NCI-H2171 (cell line): ENCODE measurements at places on chromosomes 2 and 18.

DNA sequence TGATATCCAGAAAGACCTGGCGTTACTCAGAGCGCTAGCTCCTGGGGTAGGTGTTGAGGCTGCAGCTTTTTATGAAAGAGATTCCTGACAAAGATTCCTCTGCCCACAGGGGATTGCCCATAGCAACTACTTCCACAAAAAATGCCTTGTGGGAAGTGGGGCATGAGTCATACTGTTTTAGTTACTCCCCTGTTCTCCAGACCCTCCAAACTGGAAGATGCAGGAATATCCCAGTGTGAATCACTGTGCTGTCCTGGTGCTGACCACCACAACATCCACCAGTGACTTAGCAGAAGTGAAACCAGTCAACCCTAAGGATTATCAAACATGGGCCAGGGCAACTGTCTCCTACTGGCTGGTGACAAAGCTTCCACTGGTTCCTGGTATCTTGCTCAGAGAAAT, 61.8 kb downstream of the CDH2 start:
- DNase-seq: no peak

- DNase-seq: no peak
These were observed 66.2 kb downstream of the STAT1 start for GRCh38 chr2:190947711-190948251.

GRCh38 chr2:102061286-102061699, 69.5 kb downstream of the IL1R2 start:
- no peak for DNase-seq

GRCh38 chr18:39037925-39038324, 1472.3 kb upstream of the CELF4 start:
- no peak for DNase-seq

DNA sequence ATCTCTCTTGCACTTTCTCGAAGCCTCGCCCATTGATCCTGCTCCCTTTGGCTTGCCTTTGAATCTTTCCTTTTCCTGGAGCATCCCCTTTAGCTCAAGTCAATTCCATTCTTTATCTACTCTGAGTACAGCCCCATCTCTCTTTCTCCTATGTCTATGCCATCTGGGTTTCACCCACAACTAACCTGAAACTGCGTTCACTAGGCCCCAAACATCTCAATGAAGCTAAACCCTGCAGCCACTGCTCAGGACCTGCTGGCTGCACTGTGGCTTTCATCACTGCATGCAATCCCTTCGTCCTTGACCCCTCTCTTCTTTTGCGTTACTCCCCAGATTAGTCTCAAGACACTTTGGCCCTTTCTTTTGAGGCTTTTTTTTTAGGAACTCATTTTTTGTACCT, 81.6 kb upstream of the CYRIA start:
- DNase-seq: no peak

- DNase-seq: no peak
These were observed 83.0 kb downstream of the STPG4 start for GRCh38 chr2:47072018-47072691.

GRCh38 chr2:10908195-10908594, 3.5 kb upstream of the KCNF1 start:
- DNase-seq: no peak

DNA sequence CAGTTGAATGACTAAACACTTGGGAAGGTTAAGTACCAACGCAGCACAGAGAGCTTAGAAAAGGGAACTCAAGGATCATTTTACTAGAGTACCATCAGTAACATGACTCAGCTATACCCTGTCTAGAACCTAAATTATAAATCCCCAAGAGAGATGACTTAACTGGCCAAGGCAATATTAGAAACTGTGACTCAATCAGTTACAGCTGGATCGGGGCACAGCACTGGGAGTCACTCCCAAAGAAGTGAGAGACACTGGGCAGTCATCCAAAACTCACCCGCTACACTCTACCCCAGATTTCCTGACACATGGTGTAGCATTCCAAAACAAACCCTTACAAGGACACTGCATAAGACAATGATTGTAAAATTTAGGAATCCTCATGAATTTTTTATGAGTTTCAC, 17.7 kb downstream of the IWS1 start:
- peak; percentile 69 for DNase-seq

- DNase-seq: peak; percentile 59
These were observed 102.1 kb downstream of the ATAD2B start for GRCh38 chr2:23824777-23825212.

DNA sequence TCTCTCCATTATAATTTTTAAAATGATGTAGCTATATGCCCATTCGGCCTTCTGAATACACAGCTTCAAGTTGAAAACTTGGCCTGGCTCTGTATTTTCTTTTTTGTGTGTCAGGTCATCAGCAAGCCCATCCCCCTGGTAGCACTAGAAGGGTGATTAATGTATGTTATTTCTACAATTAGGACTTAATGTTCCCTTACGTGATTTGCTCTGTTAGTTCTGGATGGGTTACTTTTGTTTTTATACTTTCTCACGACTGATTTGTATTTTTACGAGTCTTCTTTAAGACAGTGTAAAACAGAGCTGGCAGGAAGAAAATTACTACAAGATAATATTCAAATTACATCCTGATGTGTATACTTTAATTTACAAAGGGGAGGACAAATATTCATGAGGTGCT, 88.4 kb upstream of the RGPD4 start:
- no peak for DNase-seq

DNA sequence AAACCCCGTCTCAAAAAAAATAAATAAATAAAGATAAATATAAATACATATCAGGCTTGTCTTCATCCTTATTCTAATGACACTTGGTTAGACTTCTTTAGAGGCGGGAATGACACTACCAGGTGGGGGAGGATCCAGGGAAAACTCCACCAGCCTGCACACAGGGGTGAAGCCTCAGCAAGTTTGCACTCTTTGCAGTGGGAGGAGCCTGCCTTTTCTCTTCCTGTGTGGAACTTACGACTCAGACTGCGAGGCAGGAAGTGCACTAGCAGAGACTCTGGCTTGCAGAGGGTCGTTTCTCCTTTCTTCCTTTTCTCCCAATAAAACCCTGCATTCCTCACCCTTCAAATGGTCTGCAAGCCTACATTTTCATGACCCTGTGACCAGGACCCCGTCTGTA, 153.6 kb upstream of the CBLN2 start:
- no peak for DNase-seq

DNA sequence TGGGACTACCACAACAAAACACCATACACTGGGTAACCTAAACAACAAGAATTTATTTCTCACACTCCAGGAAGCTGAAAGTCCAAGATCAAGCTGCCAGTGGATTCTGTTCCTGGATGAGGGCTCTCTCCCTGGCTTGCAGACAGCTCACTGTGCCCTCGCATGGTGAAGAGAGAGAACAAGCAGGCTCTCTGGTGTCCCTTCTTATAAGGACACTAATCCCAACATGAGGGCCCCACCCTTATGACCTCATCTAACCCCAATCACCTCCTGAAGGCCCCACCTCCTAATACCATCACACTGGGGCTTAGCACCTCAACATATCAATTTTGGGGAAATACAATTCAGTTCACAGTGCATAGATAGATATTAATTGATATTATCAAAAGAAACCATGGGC, 83.5 kb downstream of the BIN1 start:
- no peak for DNase-seq

DNA sequence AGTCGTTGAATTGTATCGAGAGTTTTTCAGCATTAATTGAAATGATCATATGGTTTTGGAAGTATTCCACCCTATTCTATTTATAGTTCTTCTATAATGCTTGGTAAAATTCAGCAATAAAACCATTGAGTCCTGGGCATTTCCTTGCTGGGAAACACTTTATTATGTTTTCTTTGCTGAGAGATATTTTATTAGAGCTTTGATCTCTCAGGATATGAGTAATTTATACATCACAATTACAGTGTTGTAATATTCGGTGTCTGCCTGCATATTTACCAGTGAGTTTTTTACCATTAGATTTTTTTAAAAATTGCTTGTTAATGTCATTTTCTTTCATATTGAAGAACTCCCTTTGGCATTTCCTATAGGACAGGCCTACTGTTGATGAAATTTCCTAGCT, 402.7 kb upstream of the FSIP2 start:
- no peak for DNase-seq

GRCh38 chr2:28406276-28407096, 13.8 kb downstream of the FOSL2 start:
- no peak for DNase-seq

DNA sequence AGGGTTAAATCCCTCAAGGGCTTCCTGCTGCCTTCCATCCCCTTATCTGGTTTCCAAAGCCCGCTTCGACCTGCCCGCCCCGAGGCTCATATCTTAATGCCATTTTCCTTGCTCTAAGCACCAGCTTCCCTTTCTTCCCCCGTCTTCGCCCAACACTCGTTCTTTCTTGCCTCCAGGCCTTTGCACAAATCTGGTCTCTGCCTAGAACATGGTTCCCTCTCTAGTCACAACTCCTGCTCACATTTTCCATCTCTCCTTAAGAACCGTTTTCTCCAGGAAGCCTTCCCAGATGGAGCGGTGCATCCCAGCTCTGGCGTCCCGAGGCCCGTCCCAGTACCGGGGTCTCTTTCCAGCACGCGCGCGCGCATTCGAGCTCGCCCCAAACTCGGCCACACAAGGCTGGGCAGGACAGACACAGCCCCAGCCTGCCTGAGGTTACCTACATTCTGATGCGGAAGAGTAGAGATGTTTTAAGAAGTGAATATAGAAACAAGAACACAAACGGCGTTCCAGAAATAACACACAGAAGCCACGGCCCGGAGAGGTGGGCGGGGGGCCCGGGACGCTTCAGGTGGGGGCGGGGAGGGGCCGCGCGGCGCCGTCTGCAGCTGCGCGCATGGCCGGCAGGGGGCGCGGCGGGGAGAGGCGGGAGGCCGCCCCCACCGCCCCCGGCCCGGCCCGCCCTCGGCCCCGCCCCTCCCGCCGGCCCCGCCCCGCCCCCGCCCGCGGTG, at the start of gene DGKD:
Gene DGKD, plus strand, starts transcription at position 726 of the 731 bp plus-strand sequence. CDS start 25 bp downstream, outside the sequence.
- DNase-seq: peak; percentile 37

DNA sequence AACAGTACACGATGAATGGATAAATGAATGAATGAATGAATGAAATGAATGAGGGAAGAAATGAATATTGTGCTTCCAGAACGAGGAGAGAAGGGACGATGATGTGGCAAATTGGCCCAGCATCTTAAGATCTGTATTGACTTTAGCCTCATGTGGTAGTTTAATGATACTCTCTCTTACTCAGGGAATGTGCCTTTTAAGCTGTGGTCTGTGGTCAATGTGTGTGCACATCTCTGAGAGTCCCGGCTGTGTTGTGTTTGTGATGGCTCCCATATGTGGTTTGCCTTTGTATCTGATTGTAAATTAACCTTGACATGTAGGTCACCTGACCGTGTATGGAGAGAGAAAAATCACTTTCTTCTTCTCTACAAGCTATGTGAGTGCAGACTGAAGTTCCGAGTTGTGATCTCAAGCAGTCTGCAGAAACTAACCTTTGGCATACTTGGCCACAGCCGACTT, 91.2 kb downstream of the NEDD4L start:
- DNase-seq: no peak

DNA sequence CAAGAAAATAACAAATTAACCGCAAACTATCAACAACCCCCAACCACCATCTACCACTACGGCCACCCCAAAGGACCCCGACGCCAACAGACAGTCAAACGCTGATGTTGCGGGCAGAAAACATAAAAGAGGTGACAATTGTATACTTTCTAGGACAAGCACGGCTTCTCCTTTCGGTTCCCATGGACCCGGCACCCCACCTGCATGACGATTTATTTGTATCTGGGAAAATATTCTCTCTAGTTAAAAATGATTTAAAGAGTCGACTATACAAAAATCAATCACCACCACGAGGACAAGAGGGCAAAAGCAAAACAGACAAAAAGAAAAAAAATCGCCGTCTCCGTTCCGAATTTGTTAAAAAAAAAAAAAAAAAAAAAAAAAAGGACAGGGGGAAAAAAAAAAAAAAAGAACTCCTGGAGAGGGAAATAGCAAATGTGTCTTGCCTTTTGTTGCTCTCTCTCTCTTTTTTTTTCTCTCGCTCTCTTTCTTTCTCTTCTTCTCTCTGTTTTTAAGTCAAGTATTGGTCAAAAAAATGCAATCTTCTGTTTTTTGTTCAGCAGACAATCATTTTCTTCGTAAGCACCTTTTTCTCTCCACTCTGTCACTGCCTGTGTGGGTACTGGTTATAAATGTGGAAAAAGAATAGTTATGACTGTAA, 3.6 kb downstream of the SIX3 start:
- DNase-seq: no peak

DNA sequence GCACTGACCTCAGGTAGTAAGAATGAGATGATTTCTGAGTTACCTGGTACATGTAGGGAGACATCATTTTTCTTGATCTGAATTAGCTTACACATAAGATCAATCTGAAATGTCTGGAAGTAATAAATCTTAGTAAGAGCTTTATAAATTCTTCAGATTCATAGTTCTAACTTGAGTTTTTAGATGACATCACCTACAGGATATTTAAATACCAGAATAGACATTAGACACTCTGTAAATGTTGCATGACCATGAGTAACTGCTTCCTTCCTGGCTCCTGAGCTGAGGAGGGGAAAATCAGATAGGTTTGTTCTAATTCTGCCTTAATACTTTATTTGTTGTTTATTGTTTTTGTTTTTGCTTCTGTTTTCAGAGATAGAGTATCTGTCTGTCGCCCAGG, 181.8 kb downstream of the PHLPP1 start:
- DNase-seq: no peak

- no peak for DNase-seq
These were observed 281.1 kb upstream of the SLC14A2 start for GRCh38 chr18:45334191-45334590.

GRCh38 chr2:118604371-118604770, 243.1 kb downstream of the EN1 start:
- DNase-seq: no peak

GRCh38 chr2:54723996-54724559, 616 bp downstream of the EML6 start:
- no peak for DNase-seq

DNA sequence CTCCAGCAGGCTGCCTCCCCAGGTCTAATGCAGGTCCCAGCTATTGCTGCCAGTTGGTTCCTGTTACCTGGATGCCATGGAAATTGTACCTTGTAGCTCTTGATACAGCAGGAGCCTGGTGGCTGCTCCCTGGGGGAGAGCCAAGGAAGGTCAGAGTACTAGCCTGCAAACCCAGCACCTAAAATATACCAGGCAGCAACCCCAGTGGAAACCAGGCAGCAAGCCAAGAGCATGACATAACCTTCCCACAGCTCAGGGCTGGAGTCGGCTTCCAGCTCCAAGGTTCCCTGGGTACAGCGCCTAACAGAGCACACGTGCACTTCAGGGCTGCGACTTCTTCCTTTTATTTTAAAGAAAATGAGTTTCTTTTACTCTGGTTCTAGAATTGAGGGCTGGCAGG, 30.3 kb downstream of the TNP1 start:
- peak; percentile 74 for DNase-seq

- peak; percentile 19 for DNase-seq
These were observed 328.6 kb downstream of the CNTNAP5 start for GRCh38 chr2:124353656-124354055.

- no peak for DNase-seq
These were observed 175.3 kb downstream of the RAB3GAP1 start for GRCh38 chr2:135227386-135227785.

GRCh38 chr2:179614121-179614520, 247.3 kb downstream of the ZNF385B start:
- no peak for DNase-seq
